ENCODE measurements at places on chromosomes 3 and 15.

- DNase-seq, result no peak
Measured at GRCh38 chr3:168973206-168973605, 690.3 kb downstream of the MECOM start.

DNA sequence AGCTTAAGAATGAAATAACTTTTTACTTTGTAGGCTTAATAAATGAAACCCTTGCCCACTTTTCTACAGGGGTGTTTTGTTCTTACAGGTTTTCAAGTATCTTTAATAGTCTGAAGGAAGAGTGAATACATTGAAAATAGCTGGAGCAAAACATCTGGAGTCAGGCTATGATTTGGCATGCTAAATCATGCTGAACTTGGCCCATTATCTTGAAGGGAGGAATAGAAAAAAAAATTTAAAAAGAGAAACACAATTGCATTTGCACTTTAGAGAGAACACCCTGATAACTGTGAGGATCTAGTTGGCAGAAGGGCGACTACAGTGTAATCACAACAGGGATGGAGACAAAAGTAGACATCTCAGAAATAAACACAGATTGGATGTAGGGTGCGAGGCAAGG is 1.8 kb upstream of the IQGAP1 start:
- DNase-seq, result no peak

- DNase-seq, result peak; percentile 29
Measured at GRCh38 chr3:127628788-127629466, at the start of gene PODXL2. Gene PODXL2, plus strand, starts transcription at chr3:127629185. Its CDS starts 35 bp downstream, at chr3:127629220.

DNA sequence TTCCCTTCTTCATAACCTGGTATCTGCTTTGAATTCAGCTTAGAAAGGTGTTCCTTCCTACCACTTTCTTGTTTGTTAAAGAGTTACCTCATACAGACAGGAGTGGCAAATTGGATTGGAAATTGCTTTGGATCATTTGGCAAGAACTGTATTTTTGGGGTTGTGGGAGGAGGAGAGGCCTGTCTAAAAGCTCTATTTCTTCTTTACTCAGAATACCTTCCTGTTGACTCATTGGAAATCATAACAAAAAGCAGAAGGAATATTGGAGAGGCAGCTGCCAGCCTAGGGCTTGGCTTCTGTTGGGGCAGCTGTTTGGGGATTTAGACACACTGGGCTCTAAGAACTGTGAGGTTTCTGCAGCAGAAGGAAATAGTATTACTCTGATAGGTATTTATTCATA is 14.2 kb downstream of the IQGAP1 start:
- DNase-seq, result no peak

GRCh38 chr3:129104051-129104450 is 17.6 kb downstream of the RAB43 start:
- no peak for DNase-seq

DNA sequence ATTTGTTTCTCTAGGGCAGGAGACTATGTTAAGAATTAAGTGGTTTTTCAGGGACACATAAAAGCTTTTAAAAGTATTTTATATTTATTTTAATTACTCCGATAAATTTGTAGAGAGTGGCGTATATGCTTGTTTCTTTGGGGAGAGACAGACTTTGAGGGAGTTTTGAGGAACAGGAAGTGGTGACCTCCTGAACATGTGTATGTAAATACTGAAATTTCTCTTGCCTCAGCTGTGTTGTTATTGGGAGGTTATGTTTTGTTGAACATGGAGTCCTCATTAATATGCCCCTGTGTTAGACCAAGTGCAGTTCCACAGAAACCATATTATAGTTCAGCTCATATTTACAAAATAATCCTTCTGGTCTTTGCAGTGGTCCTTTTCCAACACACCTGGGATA is 41.8 kb upstream of the UTS2B start:
- no peak for DNase-seq

DNA sequence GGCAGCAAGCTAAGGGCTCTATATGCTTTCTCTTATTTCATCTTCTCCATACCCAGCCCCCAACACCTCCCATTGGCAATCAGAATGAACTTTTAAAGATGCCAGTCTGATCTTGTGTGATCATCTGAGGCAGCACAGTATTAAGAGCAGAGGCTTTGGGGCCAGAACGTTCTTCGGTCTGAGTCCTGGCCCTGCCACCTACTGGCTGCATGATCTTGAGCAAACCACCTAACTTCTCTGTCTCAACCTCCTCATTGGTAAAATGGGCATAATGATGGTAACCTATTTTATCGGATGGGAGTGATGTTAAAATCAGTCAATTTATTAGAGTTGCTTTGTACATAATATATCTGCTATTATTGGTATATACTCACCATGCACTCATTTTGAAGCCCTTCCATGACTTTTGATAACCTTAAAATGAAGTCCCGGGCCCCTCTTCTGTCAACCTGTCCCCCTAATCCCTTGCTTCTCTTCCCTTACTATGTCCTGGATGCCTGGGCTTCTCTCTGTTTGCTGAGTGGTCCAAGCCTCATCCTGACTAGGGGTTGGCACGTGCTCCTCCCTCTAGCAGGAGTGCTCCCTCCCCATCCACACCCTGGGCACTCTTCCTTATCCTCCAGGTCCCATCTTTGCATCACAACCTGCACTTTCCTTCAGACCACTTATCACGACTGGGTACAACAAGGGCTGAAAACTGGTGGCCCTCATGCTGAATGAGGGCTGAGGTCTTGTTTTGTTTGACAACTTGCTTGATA is 6.3 kb downstream of the EFCAB12 start:
- DNase-seq, result no peak

GRCh38 chr15:99999282-100000070 is 266.2 kb upstream of the LYSMD4 start:
- no peak for DNase-seq

- DNase-seq, result no peak
Measured at GRCh38 chr15:75697523-75697922, 15.1 kb downstream of the CSPG4 start.

DNA sequence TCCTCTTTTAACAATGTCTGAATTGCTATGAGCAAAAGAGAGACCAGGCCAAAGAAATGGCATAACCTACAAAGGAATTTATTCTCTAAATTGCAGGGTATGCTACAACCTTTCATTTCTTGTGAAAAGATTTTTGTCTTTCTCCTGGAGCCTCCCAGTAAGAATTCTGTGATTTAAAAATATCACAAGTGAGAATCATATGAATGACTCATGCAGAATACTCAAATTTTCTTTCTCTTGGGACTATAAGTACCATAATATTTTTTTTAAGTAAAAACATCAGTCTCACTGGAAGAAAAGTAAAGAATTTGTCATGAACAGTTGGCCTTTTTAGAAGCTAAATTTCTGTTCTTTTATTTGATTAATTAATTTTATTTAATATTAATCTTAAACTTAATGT is 26.3 kb downstream of the SYNPR start:
- no peak for DNase-seq

Measured in stimulated activated CD4-positive, alpha-beta T cell treated with anti-CD3 and anti-CD28 coated beads, Interleukin-15, amount 100 ng/mL, for 1 hour (primary cell).